Fibroblast of skin of right biceps (primary cell): ENCODE measurements at places on chromosomes 2 and 18.
A peak's percentile ranks its signal among the peaks of the same experiment; 100 is the strongest.

- peak; percentile 41 for DNase-seq
Observed at GRCh38 chr2:105768961-105769452, 24.3 kb downstream of the NCK2 start.

- no peak for DNase-seq
Observed at GRCh38 chr2:58749041-58749440, 507.9 kb upstream of the FANCL start.

DNA sequence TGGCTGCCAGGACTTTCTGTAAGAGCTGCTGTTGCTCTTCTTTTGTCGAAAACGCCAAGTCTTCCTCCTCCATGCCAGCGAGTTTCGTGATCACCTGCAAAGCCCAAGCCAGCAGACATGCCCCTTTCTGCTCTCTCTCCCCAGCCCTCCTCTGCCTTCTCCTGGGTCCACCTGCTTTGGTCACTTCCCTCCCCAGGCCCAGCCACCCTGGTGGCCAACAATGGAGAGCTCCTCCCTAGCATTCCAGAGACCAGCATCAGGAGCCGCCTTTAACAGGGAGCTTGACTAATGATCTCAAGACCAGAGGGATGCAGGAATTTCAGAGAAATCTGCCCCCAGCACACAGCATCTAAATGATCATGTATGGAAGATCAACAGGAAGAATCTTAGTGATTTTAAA, 34.6 kb downstream of the ERCC3 start:
- no peak for DNase-seq

GRCh38 chr2:139911160-139911559, 1131.0 kb upstream of the NXPH2 start:
- peak; percentile 2 for DNase-seq

GRCh38 chr2:75476761-75477160, 84.0 kb downstream of the EVA1A start:
- DNase-seq, result peak; percentile 91

- DNase-seq, result peak; percentile 83
Observed at GRCh38 chr2:195820373-195820772, 163.3 kb downstream of the SLC39A10 start.

DNA sequence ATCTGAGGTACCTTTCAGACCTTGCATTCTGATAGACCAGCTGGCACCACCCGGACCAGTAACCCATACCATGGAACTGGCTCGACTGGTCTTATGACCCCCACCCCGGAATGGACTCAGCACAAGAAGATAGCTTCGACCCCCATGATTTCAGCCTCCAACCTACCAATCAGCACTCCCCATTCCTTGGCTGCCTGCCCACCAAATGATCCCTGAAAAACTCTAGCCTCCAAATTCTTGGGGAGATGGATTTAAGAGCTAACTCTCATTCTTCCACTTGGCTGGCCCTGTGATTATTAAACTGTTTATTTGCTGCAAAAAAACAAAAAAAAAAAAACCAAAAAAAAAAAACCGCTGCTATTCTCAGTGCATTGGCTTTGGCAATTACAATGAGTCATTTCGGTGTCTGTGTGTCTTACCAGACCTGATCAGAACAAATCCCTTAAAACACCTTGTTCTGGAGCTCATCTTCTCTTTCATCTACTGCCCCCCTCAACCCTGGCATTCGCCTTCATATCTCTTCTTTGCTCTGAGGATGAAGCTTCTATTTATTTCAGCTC, 60.1 kb upstream of the KIF5C start:
- no peak for DNase-seq

GRCh38 chr2:237193436-237193835, 107.7 kb downstream of the COPS8 start:
- no peak for DNase-seq

- peak; percentile 47 for DNase-seq
Observed at GRCh38 chr2:192286093-192286701, 91.5 kb upstream of the TMEFF2 start.

DNA sequence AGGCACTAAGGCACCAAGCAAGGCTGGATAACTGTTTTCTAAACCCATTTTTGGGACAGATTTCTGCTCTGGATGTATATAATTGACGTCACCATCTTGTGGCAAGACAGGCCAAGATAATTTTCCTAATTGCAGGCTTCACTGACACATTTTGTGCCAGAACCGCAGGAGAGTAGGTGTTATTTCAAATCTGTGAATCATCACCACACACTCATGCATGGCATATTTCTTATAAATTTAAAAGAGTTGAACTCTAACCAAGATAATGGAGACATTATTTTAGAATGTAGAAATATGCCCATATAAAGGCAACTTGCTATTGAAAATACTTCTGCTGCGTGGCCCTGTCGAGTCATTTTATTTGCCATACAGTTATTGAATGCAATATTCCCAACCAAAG, 68.3 kb upstream of the ACYP2 start:
- DNase-seq, result peak; percentile 69

DNA sequence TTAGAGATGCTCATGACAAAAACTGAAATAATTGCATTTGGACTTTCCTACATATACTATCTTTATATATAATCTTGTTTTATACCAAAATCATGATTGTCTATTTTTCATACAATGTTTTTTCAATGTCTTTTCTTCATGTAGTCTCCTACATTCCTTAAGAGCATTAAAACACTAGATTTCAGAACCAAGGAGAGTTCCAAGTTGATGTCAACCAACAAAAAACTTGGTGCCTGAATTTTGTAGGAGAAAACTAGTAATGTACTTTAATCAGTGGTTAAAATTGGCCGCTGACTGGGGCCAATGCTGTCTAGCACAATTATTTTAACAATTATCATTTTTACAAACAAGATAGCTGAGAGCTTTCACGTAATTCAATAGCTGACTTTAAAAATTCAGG, 678.8 kb downstream of the DCC start:
- no peak for DNase-seq

GRCh38 chr2:218839430-218839829, 7.8 kb upstream of the PRKAG3 start:
- peak; percentile 65 for DNase-seq

DNA sequence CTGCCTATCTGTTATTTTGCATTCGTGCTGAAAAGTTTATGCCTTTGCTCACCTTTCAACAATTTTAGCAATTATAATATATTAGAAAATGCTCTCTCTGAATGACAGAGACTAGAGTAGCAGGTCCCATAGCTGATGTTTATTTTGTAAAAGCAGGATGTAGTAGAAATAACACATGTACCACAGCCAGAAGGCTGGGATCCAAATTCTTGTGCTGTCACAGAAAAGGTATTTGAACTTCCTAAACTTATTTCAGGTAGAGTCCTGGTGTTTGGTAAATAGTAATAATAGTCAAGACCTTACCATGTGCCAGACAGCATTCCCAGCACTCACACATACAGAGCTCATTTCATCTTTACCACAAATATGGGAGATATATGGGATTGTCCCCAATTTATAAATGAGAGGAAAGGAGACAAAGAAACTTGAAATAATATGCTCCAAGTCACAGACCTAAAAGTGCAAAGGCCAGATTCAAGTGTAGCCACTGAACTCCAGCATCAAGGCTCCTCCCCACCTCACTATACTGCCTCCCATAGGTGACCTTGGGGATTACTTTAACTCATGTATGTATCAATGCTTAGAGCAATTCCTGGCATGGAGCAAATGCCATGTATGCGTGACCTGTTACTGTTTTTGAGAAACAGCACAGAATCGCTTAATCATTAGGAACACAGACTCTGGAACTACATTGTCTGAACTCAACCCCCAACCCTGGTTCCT, 284.7 kb upstream of the RAB12 start:
- no peak for DNase-seq

- DNase-seq, result no peak
Observed at GRCh38 chr2:715854-716560, 38.8 kb upstream of the TMEM18 start.

DNA sequence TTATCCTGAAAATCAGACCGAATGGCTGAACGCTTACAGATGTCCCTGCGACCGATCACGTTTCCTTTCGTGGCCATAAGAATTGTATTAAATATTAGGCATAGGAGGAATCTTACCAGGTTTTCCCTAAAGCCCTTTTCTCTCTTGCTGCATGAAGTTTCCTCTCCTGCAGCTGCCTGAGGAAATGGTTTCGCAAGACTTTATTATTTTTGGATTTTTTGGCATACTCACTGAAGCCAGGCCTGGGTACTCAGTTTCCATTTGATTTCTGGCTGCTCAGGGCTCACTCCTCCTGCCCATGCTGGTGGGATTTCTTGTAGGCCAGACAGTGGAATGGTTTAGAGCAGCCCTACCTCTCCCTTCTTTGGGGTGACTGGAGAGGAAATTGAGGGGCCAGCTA, 114.0 kb downstream of the KLHL29 start:
- peak; percentile 22 for DNase-seq

GRCh38 chr18:34734056-34734455, 24.0 kb downstream of the DTNA start:
- DNase-seq, result no peak

DNA sequence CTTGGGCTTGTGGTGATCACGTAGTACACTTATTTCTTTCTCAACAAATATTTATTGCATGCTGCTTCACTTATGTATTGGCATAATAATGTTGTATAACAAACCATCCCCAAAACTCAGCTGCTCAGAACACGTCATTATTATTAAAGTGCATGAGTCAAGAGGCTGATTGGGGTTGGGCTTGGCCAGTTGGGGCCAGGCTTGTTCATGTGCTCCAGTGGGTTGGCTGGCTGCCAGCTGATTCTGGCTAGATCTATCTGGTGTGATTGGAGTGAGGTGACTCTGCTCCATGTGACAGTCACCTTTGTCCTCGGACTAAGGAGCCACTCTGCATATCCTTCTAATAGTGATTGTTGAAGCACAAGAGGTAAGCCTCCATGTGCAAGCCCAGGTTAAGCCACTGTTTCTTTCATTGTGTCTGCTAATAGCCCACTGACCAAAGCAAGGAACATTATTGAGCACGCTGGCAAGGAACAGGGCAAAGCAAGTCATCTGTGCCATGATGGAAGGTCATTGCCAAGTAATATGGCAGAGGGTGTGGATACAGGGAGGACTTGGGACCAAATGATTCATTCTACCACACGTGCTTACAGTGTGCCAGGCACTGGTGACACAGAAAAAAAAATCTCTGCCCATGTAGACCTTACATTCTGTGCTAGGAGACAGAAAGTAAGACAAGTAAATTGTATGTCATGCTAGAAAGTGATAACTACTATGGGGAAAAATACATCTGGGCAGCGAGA, 63.3 kb upstream of the TMEM182 start:
- no peak for DNase-seq

DNA sequence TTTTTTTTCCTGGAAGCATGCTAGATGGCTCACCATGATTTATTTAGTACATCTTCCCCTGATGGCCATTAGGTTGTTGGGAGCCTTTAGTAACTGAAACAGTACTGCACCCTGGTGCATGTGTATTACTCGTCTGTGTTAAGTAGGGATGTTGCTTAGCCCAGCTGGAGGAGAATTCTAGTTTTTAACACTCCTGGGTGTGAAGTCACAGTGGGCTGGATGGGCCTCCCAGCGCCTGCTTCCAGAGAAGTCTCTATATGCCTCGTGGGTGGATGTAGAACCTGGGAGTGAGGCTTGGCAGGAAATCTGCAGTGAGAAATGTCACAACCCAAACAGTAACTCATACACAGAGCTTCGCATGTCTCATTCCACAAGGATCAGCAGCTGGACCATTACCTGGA, 28.9 kb upstream of the NT5DC4 start:
- no peak for DNase-seq

- DNase-seq, result peak; percentile 67
Observed at GRCh38 chr18:50819728-50820378, at the start of gene MRO. MRO (minus strand) TSS chr18:50820016; CDS start chr18:50809400, 10,616 bp downstream.

GRCh38 chr2:173436088-173436487, 81.4 kb downstream of the CDCA7 start:
- no peak for DNase-seq

GRCh38 chr2:104745846-104746245, 108.1 kb upstream of the POU3F3 start:
- DNase-seq, result no peak

DNA sequence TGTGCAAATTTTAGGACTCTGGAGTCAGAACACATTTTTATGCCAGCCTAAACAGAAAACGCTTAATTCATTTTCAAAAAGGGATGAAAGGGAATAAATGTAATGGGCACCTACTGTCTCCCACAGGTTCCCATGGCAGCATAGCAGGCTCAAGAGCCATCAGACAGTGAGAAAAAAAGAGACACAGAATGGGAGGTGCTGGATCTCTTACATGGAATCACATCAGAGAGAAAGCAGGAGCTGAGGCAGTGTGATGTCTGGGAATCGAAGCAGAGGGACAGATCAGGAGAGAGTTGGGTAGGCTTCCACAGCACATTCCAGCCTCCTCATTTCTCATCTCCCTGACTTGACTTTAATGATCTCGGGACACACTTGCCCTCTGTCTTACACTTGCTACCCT, 684.3 kb downstream of the KCNJ3 start:
- DNase-seq, result no peak

DNA sequence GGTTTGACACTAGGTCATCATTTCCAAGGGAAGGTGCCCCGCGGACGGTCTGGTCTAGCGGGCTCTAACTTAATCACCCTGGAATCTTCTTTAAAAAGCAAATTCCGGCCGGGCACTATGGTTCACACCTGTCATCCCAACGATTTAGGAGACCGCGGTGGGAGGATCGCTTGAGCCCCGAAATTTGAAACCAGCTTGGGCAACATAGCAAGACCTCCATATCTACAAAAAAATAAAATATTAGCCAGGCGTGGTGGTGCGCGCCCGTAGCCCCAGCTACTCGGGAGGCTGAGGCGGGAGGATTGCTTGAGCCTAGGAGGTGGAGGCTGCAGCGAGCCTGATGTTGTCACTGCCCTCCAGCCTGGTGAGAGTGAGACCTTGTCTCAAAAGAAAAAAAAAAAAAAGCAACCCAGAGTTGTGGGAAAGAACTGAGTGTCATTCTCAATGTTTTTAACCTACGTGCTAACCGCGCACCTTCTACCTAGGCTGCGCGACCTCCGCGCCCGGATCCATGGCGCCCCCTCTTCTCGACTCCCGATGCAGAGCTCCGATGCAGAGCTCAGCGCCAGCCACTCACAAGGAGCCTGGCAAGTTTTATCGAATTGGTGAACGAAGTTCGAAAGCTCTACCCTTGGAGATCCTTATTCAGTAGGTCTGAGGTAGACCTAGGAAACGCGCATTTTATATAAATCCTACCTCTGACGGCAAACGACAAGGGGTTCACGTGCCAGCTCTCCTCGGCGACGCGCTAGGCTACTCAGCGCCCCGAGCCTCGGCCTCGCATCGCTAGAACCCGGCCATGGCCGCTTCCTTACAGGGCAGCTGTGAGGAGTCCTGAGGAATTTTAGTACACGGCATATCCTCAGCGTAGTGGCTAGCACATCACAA, 888 bp upstream of the TWSG1 start:
- DNase-seq, result no peak

GRCh38 chr2:150476286-150476685, 11.2 kb downstream of the RND3 start:
- no peak for DNase-seq
